ENCODE measurements at places on chromosomes 2 and 18. TPM values are rescaled to one million over a fixed set of nuclear protein-coding genes. Genes with fewer than 3 reads are reported as not detected.
A peak's percentile ranks its signal among the peaks of the same experiment; 100 is the strongest.

GRCh38 chr2:231490801-231491200 is 26.5 kb upstream of the NCL start:
- no peaks in the 10 kb centered on the region for H3K36me3 ChIP-seq
- H3K27ac ChIP-seq: no peak overlapping the region
- H3K27me3 ChIP-seq: no peaks in the 10 kb centered on the region
- DNase-seq: no peak

- no peak overlapping the region for H3K27ac ChIP-seq
- H3K4me1 ChIP-seq: no peaks in the 10 kb centered on the region
- DNase-seq: peak; percentile 62
- no peaks in the 10 kb centered on the region for H3K36me3 ChIP-seq
- peak overlapping the region; percentile 12 for H3K4me3 ChIP-seq
These were observed 54.1 kb downstream of the E2F6 start for GRCh38 chr2:11411768-11412448.

- no peak for DNase-seq
- no peak overlapping the region for H3K27ac ChIP-seq
- H3K4me1 ChIP-seq: no peaks in the 10 kb centered on the region
These were observed 77.8 kb downstream of the SOCS6 start for GRCh38 chr18:70366670-70367069.

GRCh38 chr18:51390702-51391101 is 193.2 kb upstream of the MEX3C start:
- no peaks in the 10 kb centered on the region for H3K4me1 ChIP-seq
- H3K27ac ChIP-seq: no peak overlapping the region
- no peak overlapping the region for H3K4me3 ChIP-seq
- no peaks in the 10 kb centered on the region for H3K36me3 ChIP-seq

DNA sequence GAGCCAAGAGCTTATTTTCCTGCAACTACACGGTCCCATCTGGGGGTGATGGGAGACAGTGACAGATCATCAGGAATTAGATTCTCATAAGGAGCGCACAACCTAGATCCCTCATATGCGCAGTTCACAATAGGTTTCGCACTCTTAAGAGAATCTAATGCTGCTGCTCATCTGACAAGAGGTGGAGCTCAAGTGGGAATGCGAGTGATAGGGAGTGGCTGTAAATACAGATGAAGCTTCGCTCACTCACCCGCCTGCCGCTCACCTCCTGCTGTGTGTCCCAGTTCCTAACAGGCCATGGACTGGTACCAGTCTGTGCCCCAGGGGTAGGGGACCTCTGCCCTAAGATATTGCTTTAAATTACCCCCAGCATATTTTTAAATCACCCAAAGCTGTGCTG is 10.8 kb downstream of the LRRFIP1 start:
- H3K4me3 ChIP-seq: no peak overlapping the region
- no peaks in the 10 kb centered on the region for H3K4me1 ChIP-seq
- H3K27me3 ChIP-seq: no peaks in the 10 kb centered on the region
- H3K27ac ChIP-seq: no peak overlapping the region
- H3K36me3 ChIP-seq: no peaks in the 10 kb centered on the region
- no peak for DNase-seq

DNA sequence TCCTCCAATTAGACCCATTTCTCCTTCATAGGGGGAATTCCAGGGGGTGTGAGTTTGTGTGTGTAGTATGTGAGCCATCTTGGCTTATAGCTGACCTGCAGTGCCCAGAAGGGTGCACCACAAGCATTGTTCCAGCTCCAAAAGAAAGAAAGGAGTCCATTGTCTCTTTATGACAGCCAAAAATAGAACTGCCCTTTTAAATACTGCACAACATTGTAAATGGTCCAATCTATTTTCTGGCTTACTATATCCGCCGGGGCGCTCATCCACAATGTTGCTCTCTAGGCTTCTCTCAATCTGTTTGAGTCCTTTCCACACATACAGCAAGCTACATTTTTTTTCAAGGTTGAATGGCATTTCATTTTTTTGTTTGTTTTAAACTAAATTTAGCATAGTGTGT is 517.5 kb downstream of the STK39 start:
- no peak overlapping the region for H3K27ac ChIP-seq
- H3K4me3 ChIP-seq: no peak overlapping the region
- H3K27me3 ChIP-seq: no peaks in the 10 kb centered on the region
- H3K4me1 ChIP-seq: peaks cover 13% of the 10 kb centered on the region
- DNase-seq: no peak

- no peak overlapping the region for H3K27ac ChIP-seq
- H3K27me3 ChIP-seq: no peaks in the 10 kb centered on the region
- no peak overlapping the region for H3K4me3 ChIP-seq
These were observed 204.6 kb upstream of the TNP1 start for GRCh38 chr2:217064234-217065011.

- H3K27ac ChIP-seq: no peak overlapping the region
- no peaks in the 10 kb centered on the region for H3K4me1 ChIP-seq
- H3K4me3 ChIP-seq: no peak overlapping the region
- no peaks in the 10 kb centered on the region for H3K27me3 ChIP-seq
These were observed 54.0 kb upstream of the TWIST2 start for GRCh38 chr2:238793801-238794449.

DNA sequence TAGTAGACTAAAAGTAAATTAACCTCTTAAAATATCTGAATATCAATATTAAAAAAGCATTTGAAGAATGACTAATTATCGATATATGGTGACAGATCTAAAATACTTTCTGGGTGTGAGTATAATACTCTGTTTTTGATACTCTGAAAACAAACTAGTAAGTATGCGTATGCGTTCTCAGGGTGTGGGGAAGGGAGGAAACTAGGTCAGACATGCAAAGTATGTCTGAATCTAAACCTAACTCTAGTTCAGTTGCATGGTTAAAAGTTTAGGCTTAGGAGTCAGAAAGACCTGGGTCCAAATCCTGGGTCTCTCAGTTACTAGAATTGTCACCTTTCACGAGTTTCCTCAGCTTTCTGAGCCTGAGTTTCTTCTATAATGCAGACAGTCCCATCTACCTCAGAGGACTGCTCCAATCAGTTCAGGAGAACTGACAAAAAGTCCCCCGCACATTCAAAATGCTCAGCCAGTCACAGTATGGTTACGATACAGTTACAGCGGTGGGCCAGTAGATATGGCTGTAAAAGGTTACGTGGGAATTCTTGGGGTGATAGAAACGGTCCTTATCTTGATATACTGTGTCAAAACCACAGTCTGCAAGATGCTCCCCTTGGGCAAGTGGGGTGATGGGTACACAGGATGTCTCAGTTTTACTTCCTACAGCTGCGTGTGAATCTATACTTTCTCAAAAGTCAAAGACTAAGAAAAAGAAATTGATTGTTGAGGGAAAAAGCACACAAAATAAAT is 29.2 kb downstream of the UNC50 start:
- no peak overlapping the region for H3K4me3 ChIP-seq
- no peaks in the 10 kb centered on the region for H3K36me3 ChIP-seq
- H3K27me3 ChIP-seq: no peaks in the 10 kb centered on the region
- no peak overlapping the region for H3K27ac ChIP-seq
- no peaks in the 10 kb centered on the region for H3K4me1 ChIP-seq

DNA sequence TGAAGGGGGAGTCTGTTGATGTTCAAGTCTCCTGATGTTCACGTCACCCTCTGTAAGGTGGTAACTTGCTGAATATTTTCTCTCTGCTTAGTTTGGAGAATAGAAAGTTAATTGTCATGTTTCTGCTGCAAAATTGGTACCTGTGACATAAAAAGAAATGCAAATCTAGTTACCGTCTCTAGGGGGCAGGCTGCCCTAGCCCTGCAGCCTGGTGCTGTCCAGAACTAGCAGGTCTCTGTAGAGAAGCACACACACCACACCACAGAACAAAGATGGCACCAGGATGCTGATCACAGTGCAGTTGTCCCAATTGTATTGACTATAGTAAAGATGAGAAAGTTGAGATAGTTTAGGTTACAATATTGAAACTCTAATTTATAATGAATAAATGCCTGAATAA is 47.0 kb downstream of the SLC9A4 start:
- no peak overlapping the region for H3K27ac ChIP-seq
- H3K27me3 ChIP-seq: no peaks in the 10 kb centered on the region
- no peaks in the 10 kb centered on the region for H3K4me1 ChIP-seq
- no peak overlapping the region for H3K4me3 ChIP-seq

- H3K27ac ChIP-seq: no peak overlapping the region
- no peaks in the 10 kb centered on the region for H3K27me3 ChIP-seq
- DNase-seq: no peak
- no peak overlapping the region for H3K4me3 ChIP-seq
These were observed 76.7 kb downstream of the LAMA3 start for GRCh38 chr18:23765931-23766330.

AQP12B gene
- total RNA-seq: not detected

ROCK2 gene
- 33.7 TPM for total RNA-seq

TCF7L1 gene
- total RNA-seq: 6.7 TPM

TGFA gene
- total RNA-seq: 0.62 TPM

GPR148 gene
- 0.68 TPM for total RNA-seq

XIRP2 gene
- 1.1 TPM for total RNA-seq
